ENCODE measurements at places on chromosomes 13 and 19. TPM values are rescaled to one million over a fixed set of nuclear protein-coding genes. Genes with fewer than 3 reads are reported as not detected.

Gene AMER2
- total RNA-seq, result not detected

Gene GEMIN7
- total RNA-seq, result 12.2 TPM

Gene TMEM255B
- 47.4 TPM for total RNA-seq

Gene PDE4A
- total RNA-seq, result 1.8 TPM

Gene RAVER1
- total RNA-seq, result 6.1 TPM

Gene LILRB3
- not detected for total RNA-seq

Gene CYP4F3
- not detected for total RNA-seq

Gene DCT
- not detected for total RNA-seq

Gene CAPN12
- total RNA-seq, result 0.22 TPM

Gene STXBP2
- total RNA-seq, result 28.3 TPM

Gene ACP4
- not detected for total RNA-seq

Data from dermis lymphatic vessel endothelial cell (primary cell).